ENCODE measurements at places on chromosomes 5 and 9. TPM values are rescaled to one million over a fixed set of nuclear protein-coding genes. Genes with fewer than 3 reads are reported as not detected.

Gene TPRN
- 11.0 TPM for total RNA-seq

Gene PSAT1
- total RNA-seq = 180 TPM

Gene NOTCH1
- 11.3 TPM for total RNA-seq

Gene NPDC1
- total RNA-seq = 79.5 TPM

Gene FBN2
- 18.3 TPM for total RNA-seq

Gene PCDHB15
- total RNA-seq = 0.09 TPM

Gene SNAPC4
- 12.0 TPM for total RNA-seq

Gene F12
- 22.1 TPM for total RNA-seq

Gene CDC25C
- total RNA-seq = 9.4 TPM

Gene TTC23L
- total RNA-seq = 0.21 TPM

Gene FOXD4L4
- total RNA-seq = 0.07 TPM

Gene ADCY2
- total RNA-seq = not detected

Gene SLC1A1
- total RNA-seq = 1.3 TPM

Gene OTP
- 0.13 TPM for total RNA-seq

Gene CENPH
- 31.0 TPM for total RNA-seq

Gene TNFSF15
- total RNA-seq = 0.11 TPM

Gene GDNF
- total RNA-seq = 0.03 TPM

Gene OBP2B
- total RNA-seq = not detected

Gene S1PR3
- total RNA-seq = 96.4 TPM

Gene WNT8A
- not detected for total RNA-seq

Gene ADAMTS12
- 6.4 TPM for total RNA-seq

Gene PLPPR1
- not detected for total RNA-seq

Gene MED7
- total RNA-seq = 16.8 TPM

Gene PCDHGA7
- total RNA-seq = 1.2 TPM

Gene DNAH5
- 2.2 TPM for total RNA-seq

Gene PAEP
- total RNA-seq = 0.27 TPM

Gene PCDHGC4
- not detected for total RNA-seq

Gene PCA3
- not detected for total RNA-seq

Gene FOXD4L5
- 0.03 TPM for total RNA-seq

Gene ANKRD55
- total RNA-seq = not detected

Gene MLANA
- not detected for total RNA-seq

Gene SLC6A7
- not detected for total RNA-seq

Gene JAK2
- 4.5 TPM for total RNA-seq

Gene ANKRD33B
- 11.4 TPM for total RNA-seq

Gene PCDHA12
- 3.2 TPM for total RNA-seq

Gene FAT2
- 0.01 TPM for total RNA-seq

Gene CATSPER3
- total RNA-seq = 0.22 TPM

Gene CCDC192
- not detected for total RNA-seq

Gene LCN9
- 0.16 TPM for total RNA-seq

Gene TTC1
- total RNA-seq = 61.9 TPM

Gene ACOT12
- not detected for total RNA-seq

Gene ARHGEF39
- total RNA-seq = 16.9 TPM

Gene NTNG2
- total RNA-seq = 0.83 TPM

Gene SNX24
- 23.1 TPM for total RNA-seq

Gene FAM221B
- not detected for total RNA-seq

Gene SPIN1
- 51.6 TPM for total RNA-seq

Gene MRPS2
- total RNA-seq = 133 TPM

Gene CDH10
- total RNA-seq = 0.14 TPM

Data from A549 treated with Hydrocortisone at 1 μM for 4 hours (cell line).